ENCODE measurements at places on chromosomes 6 and 20.

- no peak for DNase-seq
Observed at GRCh38 chr6:150683320-150683719, 83.6 kb downstream of the PLEKHG1 start.

DNA sequence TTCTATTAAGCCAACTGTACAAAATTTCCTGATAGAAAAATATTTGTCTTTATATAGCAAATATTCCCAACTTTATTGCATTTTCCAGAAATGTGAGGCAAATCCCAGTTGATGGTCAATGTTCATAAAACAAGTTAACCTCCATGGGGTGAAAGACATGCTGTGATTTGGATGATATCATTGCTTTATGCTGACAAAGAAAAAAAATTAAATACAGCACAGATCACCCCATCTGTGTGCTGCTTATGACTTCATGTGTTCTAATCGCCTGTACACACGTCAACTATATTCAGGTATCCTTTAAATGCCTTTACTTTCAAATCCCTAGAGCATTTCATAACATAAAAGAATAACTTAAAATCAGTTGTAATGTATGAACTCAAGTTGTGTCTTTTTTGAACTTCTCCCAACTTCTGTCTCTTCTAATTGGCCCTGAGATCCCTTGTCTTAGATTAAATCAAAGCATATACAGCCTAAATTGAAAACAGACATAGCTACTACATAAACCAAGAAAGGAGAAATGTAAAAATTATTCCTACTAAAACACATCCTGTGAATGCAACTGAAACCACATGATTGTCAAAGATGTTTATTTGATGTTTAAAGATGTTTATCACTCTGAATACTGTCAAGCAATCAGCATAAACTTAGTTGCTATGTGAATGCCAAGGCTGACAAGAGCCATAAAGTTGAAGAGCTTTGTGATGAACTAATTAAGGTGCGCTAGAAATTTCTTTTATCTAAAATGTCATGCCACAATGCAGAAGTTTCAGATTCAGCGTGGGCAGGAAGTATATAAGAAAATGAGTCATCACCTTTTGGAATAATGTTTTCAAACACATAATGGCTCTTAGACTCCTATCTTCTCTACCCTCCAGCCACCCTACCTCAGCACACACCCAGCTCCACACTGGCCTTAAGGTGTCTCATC lies 68.7 kb downstream of the FILIP1 start:
- no peak for DNase-seq

- no peak for DNase-seq
Observed at GRCh38 chr6:1527073-1527457, 82.7 kb upstream of the FOXC1 start.

DNA sequence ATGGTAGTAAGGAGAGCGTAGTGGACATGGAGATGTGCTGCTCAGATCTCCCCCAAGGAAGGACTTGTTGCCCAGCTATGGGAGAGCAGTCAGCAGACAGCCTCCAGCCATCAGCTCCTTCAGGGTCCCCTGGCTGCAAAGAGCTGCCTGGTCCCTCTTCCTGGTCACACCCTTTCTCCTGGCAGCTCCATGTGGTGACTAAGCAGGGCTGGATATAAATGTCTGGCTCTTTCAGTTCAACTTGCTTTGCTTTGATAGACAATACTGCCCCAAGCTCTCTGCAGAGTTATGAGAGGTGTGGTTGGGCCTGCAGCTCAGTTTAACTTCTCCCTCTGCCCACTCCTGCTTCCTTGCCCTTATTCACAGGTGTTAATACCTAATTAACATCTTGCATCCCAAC lies 64.1 kb upstream of the DDR1 start:
- DNase-seq, result no peak
